ENCODE measurements at places on chromosomes 5 and 9.

- no peak for DNase-seq
Measured at GRCh38 chr5:179297026-179297425, 48.2 kb downstream of the ADAMTS2 start.

- DNase-seq, result no peak
Measured at GRCh38 chr9:20188616-20189369, 400.0 kb upstream of the SLC24A2 start.

DNA sequence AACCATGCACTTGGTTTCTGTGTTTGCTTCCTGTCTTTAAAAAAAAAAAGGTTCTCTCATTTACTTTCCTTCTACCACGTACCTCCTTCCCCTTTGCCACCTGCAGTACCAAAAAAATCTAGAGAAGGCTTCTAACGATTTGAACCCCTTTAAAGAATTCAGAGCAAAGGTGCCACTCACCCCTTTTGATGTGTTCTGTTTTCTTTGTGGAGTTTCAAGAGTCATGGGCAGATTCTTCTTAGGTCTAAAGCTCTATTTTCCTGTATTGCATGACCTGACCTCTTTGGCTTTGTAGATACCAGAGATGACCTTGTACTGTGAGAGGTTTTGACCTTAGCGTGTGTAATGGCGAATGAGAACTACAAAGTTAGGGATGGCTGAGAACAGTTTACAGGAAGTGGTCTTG is 29.0 kb downstream of the TXNDC8 start:
- DNase-seq, result no peak

- DNase-seq, result peak; percentile 36
Measured at GRCh38 chr5:52674815-52675545, 112.7 kb upstream of the ITGA1 start.

DNA sequence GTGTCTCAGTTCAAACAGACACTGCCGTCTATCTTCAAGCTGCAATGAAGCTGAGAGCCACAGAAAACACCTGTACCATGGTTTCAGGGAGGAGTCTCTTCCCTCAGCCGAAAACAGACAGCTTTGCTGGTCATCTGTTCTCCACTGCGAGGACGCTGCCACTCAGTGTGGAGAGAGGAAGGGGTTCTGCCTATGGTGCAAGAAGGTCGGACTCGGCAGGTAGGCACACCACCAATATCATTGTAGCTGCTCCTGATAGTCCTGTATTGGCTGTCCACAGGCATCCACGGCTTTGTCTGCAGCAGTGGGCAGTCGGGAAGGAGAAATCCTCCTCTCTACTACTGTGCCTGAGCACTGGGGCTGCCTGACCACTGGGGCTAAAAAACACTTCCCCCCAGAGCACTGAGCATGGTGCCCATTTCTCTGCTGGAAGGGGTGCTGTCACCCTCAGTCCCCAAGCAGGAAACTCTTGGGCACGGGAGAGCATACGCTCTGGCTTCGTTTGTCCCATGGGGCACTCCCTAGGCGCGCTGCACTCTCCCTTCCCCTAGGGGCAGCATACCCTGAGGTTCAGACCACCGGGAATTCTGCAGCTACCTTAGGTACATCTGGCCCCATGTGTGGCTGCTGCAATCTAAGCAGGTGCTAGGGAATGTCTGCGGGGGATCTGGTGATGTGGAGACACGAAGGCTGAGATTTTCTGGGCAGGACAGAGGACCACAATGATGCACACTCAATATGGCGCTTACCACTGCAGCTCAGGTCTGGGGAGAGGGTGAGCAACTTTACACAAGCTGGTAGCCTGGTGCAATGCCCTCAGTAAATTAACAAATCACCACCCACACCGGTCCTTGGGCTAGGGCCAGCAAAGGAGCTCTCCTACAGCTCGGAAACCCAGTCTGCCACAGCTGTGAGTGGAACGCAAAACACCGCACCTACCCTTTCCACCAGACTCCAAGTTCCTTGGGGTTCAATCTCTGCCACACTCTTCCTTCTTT is 880.9 kb upstream of the SEMA6A start:
- DNase-seq, result no peak

DNA sequence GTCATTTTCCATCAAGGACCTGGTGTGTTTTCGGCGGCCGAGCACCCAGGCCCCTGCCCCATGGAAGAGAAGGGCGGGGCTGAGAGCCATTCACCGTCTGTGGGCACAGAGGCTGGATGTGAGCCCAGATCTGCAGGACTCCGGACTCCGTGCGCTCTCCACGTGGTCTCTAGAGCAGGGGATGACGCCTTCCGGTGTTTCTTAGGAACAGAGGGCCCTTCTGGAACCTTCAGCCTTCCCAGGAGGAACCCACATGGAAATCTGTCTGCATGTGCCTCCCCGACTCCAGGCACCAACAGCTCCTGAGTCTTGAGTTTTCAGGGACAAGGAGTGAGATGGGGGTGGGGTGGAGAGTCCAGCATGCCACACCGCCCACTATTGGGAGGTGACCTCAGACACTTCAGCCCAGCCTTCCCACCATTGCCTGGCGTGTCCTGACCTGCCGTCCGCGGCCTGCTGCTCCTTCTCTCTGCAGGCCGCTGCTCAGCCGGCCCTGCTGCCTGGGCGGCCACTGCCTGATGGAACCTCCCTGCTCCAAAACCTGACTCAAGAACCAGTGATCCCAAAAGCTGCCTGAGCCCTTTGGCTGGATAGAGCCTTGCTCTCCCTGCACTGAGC is 2.4 kb upstream of the RXRA start:
- DNase-seq, result no peak

DNA sequence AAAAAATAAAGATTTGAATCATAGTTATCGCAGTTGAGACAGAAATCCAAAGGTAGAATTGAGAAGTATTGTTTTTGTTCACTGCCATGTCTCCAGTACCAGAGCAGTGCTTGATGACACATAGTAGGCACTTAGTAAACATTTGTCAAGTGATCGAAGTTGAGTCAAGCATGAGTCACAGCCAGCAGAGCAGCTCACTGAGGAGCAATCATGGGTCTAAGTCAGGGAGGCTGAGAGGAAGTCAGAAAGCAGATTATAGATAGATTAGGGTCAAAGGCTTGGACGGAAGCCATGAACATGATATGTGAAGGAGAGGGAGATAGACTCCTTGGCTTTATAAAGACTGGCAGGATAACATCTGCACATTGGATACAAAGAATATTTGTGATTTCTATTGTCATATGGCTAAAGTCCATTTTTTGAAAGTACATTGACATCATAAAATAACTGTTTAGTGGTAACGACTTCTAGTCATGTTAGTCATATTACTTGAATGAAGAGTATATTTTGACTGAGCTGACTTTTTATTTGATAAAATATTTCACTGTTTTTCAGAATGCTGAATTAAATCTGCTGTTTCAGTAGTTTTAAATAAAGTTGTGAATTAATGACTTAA is 168.5 kb downstream of the RAB3C start:
- DNase-seq, result peak; percentile 38

- no peak for DNase-seq
Measured at GRCh38 chr5:120108586-120109248, 355.4 kb upstream of the PRR16 start.

- DNase-seq, result peak; percentile 27
Measured at GRCh38 chr9:82606492-82607382, 456.2 kb downstream of the RASEF start.

DNA sequence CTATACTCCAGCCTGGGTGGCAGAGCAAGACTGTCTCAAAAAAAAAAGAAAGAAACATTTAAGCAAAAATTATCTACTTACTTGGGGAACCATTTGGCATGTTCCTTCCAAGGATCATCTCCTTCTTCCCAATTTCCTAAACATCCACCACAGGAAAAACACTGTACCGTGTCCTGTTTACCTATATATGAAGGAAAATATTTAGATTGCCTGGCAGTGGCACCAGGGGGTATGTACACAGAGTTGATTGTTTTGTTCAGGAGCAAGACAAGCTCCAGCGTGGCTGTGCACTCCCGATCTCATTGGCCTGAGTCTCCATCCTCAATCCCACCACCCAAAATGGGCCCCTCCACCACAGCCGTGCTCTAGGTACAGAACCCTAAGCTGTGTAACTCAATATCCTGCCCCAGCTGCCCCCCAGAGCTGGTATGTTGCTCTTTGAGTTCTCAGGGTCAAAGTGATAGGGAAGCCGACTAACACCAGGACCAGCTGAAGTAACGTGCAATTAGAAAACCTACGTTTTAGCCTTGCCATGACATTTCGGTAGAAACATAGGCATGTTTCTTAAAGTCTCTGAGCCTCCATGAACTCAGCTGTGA is 13.8 kb downstream of the NAIP start:
- no peak for DNase-seq

DNA sequence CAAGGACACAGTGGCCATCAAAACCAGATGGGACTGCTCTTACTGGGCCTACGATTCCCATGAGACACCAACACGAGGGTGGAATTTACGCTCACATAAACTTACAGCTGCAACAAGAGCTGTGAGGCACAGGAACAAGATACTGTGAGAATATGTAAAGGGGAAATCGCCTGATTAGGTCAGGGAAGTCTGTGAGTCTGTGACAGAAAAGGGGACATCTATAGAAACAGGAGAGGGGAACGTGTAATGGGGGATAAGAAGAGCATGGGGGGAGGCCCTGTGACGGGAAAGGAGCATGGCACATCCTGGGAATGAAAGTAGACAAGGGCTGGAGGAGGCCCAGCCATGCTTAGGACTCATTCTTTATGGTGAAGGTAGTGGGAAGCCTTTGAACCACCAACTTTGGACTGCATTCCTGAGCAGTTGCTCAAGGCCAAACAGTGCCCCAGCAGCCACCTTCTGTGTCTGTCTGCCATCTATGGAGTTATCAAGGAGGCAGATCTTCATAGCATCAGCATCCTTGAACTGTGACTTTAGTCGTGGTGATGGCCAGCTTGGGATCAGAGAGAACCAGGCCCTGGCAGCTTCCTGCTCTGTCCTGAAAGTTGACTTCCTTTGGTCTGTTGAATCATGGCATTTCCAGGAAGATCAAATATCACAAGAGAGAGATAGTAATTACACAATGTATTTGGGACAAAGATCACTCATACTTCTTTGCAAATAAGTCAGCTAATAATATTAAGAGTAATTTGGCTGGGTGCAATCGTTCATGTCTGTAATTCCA is 87.9 kb upstream of the FAM169A start:
- DNase-seq, result no peak

DNA sequence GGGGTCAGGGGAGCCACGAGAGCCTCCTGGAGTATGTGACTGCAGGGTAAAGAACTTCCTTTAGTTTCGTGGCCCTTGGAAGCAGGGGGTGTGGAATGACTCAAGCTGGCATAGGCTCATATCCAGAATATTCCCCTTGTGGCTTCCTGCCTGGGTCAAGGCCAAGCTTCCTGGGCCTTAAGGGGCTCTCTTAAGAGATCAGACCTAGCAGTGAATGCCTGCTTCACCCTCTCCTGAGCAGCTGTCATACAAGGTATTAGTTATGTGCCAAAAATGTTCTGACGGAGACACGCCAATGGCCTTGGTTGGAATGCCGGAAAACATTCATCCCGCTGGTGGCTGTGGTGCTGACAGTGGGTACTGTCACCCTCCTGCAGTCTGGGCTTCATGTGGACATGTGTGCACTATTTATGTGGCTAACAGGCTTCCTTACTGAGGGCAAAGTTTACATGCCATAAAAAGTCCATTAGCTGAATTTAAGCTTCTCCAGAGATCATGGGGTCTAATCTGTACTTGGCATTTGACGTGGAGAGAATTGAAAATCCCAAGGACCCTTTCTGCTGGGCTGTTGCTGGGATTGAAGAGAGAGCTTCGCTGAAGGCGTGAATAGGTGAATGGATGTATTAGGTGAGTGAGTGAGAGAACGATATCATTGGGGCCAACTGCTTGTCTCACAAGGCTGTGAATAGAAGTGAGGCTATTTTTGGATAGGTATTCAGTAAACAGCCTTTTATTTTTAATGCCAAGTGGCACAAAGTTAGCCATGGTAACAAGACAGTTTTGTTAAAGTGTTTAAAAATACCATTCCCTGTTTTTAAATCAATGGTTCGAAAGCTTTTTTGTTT is 156.8 kb downstream of the MACROH2A1 start:
- no peak for DNase-seq

DNA sequence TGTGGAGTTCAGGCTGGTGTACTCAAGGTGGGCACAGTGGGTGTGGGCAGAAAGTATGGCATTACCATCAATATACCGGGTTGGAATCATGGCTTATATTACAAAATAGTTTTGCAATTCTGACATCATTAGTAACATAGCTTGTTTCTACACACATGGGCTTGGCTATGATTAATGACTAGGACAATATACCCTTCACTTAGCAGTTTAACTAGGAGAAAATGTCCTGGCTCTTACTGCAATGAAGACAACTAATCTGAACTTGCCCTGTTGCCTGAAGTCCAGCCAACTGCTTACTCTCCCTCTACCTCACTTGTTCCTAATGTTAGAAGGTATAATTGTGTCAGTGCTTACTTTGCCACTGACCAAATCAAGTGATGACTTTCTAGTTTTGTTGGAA is 612.5 kb downstream of the EFNA5 start:
- no peak for DNase-seq

- DNase-seq, result no peak
Measured at GRCh38 chr5:64874753-64875152, 106.0 kb downstream of the CWC27 start.

GRCh38 chr5:175116466-175117048 is 327.4 kb downstream of the DRD1 start:
- no peak for DNase-seq

DNA sequence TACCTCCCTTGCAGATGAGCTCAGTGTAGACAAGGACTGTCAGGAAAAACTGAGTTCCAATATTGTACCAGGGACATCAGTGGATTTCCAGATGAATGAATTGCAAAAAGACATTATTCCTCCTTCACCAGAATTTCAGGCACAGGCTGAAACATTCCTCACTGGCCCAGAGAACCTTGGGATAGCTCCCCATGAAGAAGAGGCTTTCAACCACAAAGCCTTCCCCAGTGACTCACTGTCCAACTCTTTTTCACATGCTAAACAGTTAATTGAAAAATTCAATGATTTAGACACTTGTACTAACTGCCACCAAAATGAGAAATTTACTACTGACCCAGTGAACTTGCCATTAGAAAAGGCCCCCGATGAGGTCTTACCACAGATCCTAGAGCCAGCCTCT is 144.5 kb downstream of the UNC13B start:
- no peak for DNase-seq

- DNase-seq, result no peak
Measured at GRCh38 chr9:115296831-115297565, 179.0 kb upstream of the TNC start.

DNA sequence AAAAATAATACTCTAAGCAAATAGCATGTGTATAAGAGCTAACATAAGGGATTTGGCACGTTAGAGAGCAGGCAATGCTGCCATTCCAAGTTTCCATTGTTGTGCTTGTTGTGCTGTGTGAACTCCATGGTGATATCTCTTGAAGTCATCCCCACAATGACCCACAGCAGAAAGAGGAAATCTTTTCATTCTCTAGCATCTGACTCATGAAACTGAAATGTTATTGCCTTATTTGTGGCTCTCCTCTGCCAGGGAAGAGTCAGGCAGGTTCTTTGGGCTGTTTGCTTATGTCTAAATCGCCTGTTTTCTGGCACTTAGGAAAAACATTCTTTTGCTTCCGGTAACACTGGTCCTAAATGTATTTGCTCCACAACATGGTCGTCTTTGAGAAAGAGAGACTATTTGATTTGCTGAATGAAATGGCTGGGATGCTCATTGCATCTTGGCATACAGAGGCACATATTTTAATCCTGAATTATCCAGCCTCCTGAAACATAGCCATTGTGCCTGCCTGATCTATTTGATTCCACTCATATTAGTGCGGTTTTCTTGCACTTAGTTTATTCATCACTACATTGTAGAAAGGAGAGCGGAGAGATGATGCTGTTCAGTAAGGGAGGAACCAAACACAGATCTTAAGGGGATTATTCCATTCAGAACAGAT is 188.8 kb downstream of the CSNK1G3 start:
- DNase-seq, result peak; percentile 97

Data from epithelial cell of proximal tubule (primary cell).